ENCODE measurements at places on chromosomes 12 and 14. TPM values are rescaled to one million over a fixed set of nuclear protein-coding genes. Genes with fewer than 3 reads are reported as not detected.

Gene TAS2R42
- polyA plus RNA-seq: not detected

GRCh38 chr14:56659378-56659777, 79.8 kb downstream of the TMEM260 start:
- H3K4me1 ChIP-seq: peaks cover 3% of the 10 kb centered on the region
- no peak for DNase-seq
- no peak overlapping the region for H3K27ac ChIP-seq
- no peak overlapping the region for H3K4me3 ChIP-seq

GRCh38 chr14:71712478-71712877, 219.8 kb upstream of the RGS6 start:
- no peaks in the 10 kb centered on the region for H3K27me3 ChIP-seq
- no peaks in the 10 kb centered on the region for H3K4me1 ChIP-seq
- no peak overlapping the region for H3K27ac ChIP-seq
- no peak overlapping the region for H3K4me3 ChIP-seq
- DNase-seq: no peak

DNA sequence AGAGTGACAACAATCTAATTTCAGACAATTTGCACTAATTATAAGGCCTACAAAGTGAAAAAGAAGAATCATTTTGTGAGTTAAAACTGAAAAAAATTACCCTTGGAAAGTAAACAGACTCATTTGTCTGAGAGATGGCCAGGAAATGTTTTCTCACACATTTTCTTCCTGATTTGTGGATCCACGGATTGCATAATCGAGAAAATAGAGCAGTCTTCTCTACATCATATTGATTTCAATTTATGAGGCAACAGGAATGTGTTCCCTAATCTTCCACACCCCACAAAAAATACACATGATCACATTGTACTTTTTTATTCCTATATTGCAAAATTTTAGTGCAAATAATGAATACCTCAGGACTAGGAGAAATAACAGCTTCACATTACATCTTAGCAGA, 160.8 kb downstream of the CCER1 start:
- no peaks in the 10 kb centered on the region for H3K27me3 ChIP-seq
- no peaks in the 10 kb centered on the region for H3K36me3 ChIP-seq
- H3K4me1 ChIP-seq: no peaks in the 10 kb centered on the region
- H3K4me3 ChIP-seq: no peak overlapping the region
- DNase-seq: no peak

DNA sequence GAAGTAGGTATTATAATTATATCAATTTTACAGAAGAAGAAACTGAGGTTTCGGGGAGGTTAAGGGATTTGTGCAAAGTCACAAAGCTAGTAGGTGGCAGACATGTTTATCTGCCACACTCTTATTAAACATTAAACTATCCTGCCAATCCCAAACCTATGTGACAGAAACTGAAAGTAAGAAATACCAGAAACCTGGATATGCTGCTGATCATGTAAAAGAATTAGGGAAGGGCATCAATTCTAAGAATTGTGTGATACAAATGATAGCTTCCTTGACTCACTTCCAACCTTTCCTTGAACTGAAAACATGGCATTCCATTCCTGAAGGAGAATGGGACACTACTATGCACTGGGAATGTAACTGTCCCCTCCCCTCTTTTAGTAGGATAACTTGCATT, 16.9 kb downstream of the TAOK3 start:
- peaks cover 12% of the 10 kb centered on the region for H3K4me1 ChIP-seq
- no peak overlapping the region for H3K27ac ChIP-seq
- H3K27me3 ChIP-seq: no peaks in the 10 kb centered on the region
- DNase-seq: no peak
- no peaks in the 10 kb centered on the region for H3K36me3 ChIP-seq
- H3K4me3 ChIP-seq: no peak overlapping the region

Gene C1QL4
- polyA plus RNA-seq: not detected

GRCh38 chr14:23669441-23669840, 33.3 kb downstream of the DHRS2 start:
- DNase-seq: no peak
- H3K4me3 ChIP-seq: no peak overlapping the region
- H3K27ac ChIP-seq: no peak overlapping the region
- no peaks in the 10 kb centered on the region for H3K27me3 ChIP-seq
- H3K4me1 ChIP-seq: no peaks in the 10 kb centered on the region

DNA sequence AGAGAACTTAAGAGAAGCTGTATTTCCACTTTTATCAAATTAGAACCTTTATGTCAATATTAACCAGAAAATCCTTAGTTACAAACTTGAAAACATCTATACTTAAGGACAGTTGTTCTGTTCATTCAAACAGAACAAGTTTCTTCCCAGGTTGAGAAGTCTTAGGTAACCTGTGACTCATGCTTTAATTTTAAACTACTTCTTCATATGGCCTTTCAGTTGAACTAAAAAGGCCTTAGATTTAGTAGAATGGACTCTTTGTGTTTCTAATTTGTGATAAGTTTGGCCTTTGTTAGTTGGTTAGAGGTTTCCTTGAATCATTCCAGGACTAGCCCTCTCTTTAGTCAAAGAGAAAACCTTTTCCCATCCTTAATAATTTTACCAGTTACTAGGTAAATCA, 274.2 kb downstream of the FUT8 start:
- no peaks in the 10 kb centered on the region for H3K4me1 ChIP-seq
- H3K36me3 ChIP-seq: no peaks in the 10 kb centered on the region
- no peak overlapping the region for H3K27ac ChIP-seq
- no peak overlapping the region for H3K4me3 ChIP-seq
- DNase-seq: no peak
- no peaks in the 10 kb centered on the region for H3K27me3 ChIP-seq

GRCh38 chr12:12206776-12207388, 60.0 kb downstream of the LRP6 start:
- H3K27me3 ChIP-seq: no peaks in the 10 kb centered on the region
- no peak for DNase-seq
- H3K4me3 ChIP-seq: no peak overlapping the region
- no peaks in the 10 kb centered on the region for H3K36me3 ChIP-seq

- DNase-seq: peak; percentile 50
- no peak overlapping the region for H3K27ac ChIP-seq
- H3K27me3 ChIP-seq: no peaks in the 10 kb centered on the region
- no peaks in the 10 kb centered on the region for H3K4me1 ChIP-seq
- no peaks in the 10 kb centered on the region for H3K36me3 ChIP-seq
Observed at GRCh38 chr12:69642531-69642930, 31.8 kb upstream of the LRRC10 start.

GRCh38 chr12:26614011-26614616, 218.9 kb downstream of the ITPR2 start:
- H3K4me1 ChIP-seq: no peaks in the 10 kb centered on the region
- H3K4me3 ChIP-seq: no peak overlapping the region
- H3K36me3 ChIP-seq: no peaks in the 10 kb centered on the region
- H3K27me3 ChIP-seq: no peaks in the 10 kb centered on the region
- DNase-seq: no peak

- H3K27ac ChIP-seq: no peak overlapping the region
- no peaks in the 10 kb centered on the region for H3K36me3 ChIP-seq
- no peaks in the 10 kb centered on the region for H3K4me1 ChIP-seq
- H3K4me3 ChIP-seq: no peak overlapping the region
- no peaks in the 10 kb centered on the region for H3K27me3 ChIP-seq
Observed at GRCh38 chr14:41482861-41483260, 123.8 kb upstream of the LRFN5 start.

Gene MGST1
- 21.7 TPM for polyA plus RNA-seq

- peaks cover 7% of the 10 kb centered on the region for H3K4me1 ChIP-seq
- DNase-seq: peak; percentile 80
- peak overlapping the region; percentile 46 for H3K27ac ChIP-seq
- H3K36me3 ChIP-seq: no peaks in the 10 kb centered on the region
- H3K4me3 ChIP-seq: peak overlapping the region; percentile 52
Observed at GRCh38 chr14:100317912-100318808, 5.0 kb upstream of the SLC25A47 start.

- H3K27me3 ChIP-seq: peaks cover 4% of the 10 kb centered on the region
- no peak for DNase-seq
- no peak overlapping the region for H3K27ac ChIP-seq
- H3K4me3 ChIP-seq: no peak overlapping the region
Observed at GRCh38 chr14:96586921-96587822, 85.0 kb downstream of the PAPOLA start.

Gene KIF21A
- 33.2 TPM for polyA plus RNA-seq

Gene PNMA1
- 27.3 TPM for polyA plus RNA-seq

Gene LRP1
- polyA plus RNA-seq: 31.5 TPM

Gene LRR1
- polyA plus RNA-seq: 7.1 TPM

GRCh38 chr14:85291731-85292130, 238.2 kb upstream of the FLRT2 start:
- H3K4me1 ChIP-seq: no peaks in the 10 kb centered on the region
- no peak overlapping the region for H3K4me3 ChIP-seq
- no peaks in the 10 kb centered on the region for H3K27me3 ChIP-seq
- H3K36me3 ChIP-seq: no peaks in the 10 kb centered on the region
- no peak for DNase-seq
- H3K27ac ChIP-seq: no peak overlapping the region

Gene PRIMA1
- 27.5 TPM for polyA plus RNA-seq

Gene MIPOL1
- polyA plus RNA-seq: 0.99 TPM

Gene KCNA1
- not detected for polyA plus RNA-seq

DNA sequence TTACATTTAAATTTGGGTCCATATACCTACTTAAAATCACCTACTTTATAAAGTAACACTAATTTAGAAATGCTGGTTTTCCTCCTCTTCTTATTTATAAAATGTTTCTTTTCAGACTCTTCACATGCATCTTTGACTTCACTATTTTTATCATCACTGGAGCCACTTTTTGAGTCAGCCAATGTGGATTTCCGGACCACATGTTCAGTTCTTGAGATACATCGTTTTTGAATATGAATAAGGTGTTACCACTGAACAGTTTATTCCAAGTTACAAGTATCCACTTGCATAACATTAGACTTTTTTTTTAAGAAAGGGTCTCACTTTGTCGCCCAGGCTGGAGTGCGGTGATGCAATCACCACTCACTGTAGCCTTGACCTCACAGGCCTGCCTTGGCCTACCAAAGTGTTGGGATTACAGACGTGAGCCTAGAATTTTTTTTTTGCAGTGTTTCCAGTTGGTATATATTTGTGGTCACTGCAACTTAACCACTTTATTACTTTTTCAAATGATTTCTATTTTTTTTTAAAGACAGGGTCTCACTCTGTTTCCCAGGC, 5.7 kb downstream of the FNTB start:
- H3K36me3 ChIP-seq: no peaks in the 10 kb centered on the region
- no peaks in the 10 kb centered on the region for H3K27me3 ChIP-seq
- no peak overlapping the region for H3K27ac ChIP-seq
- no peak overlapping the region for H3K4me3 ChIP-seq

DNA sequence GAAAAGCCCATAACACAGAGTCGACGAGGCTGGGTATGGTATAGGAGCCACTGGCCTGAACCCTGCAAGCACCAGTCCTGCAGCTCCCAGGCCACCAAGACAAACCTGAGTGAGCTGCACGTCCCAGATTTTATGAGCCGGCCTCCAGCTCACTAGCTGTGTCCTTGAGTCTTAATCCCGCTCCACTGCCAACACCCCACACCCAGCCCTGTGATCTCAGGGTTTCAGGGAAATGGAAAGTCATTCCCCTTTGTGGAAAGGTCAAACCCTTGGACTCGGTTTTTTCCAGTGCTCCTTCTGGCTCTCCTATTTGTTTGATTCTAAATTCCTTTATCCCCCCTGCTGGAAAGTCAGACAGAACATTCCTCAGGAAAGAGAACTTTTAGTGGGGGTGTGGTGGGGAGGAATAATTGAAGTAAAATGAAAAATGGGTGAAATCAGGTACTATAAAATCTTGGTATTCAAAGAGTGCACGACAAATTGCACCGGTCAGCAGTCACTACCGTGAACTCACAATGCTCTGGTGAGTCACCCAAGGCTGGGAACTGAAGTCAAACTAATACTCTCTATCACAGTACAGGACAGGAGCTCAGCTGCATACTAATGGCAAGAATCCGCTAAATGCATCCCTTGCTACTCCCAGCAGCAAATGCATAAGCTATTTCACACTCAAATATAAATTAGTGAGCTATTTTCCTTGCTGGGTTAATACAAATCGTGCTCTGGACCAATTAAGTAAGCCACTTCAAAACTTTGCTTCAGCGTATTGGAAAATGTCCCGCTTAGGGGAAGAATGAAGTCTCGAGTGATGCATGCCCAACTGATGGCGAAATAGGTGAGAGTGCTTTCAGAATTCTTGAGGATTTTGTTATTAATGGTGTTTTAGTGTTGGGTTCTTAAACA, 9.0 kb downstream of the PITPNM2 start:
- peak; percentile 58 for DNase-seq
- H3K27ac ChIP-seq: peak overlapping the region; percentile 87
- no peaks in the 10 kb centered on the region for H3K27me3 ChIP-seq
- no peak overlapping the region for H3K4me3 ChIP-seq
- peaks cover 27% of the 10 kb centered on the region for H3K4me1 ChIP-seq

Gene ABHD12B
- polyA plus RNA-seq: not detected

DNA sequence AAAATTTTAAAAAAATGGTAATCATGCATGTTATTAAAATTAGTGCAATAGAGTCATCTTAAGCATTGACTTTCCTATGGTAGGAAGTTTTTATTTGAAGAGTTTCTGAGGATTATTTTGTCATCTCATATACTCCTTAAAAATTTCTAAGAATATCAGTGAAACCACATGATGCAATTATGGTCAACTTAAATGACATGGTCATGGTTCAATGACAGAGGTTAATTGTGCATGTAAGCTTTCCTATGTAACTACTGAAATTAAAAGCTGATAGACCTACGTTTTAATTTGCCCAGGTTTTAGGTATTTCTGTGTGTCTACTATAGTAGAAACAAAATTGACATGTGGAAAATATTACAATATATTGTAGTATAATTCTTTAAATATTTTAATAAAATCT, 21.0 kb upstream of the LMO3 start:
- H3K4me1 ChIP-seq: no peaks in the 10 kb centered on the region
- no peak for DNase-seq
- H3K4me3 ChIP-seq: no peak overlapping the region
- H3K27me3 ChIP-seq: no peaks in the 10 kb centered on the region

Gene NR1H4
- not detected for polyA plus RNA-seq

DNA sequence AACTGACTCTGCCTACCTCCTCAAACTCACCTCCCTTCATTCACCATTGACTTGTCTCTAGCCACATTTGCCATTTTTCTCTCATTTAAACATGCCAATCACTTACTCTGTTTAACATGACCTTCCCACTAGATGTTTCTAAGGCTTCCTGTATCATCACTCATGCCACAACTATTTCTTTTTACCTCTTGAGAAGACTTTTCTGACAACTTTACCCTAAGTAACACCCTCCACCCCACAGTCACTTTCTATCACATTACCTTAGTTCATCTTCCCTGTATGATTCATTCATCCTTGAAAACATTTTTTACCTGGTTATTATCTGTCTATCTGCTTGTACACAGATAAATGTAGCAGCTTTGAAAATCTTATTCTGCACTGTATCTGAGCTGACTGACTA, 19.4 kb downstream of the PLCZ1 start:
- no peak overlapping the region for H3K4me3 ChIP-seq
- no peak for DNase-seq
- H3K27me3 ChIP-seq: no peaks in the 10 kb centered on the region
- no peak overlapping the region for H3K27ac ChIP-seq
- H3K4me1 ChIP-seq: no peaks in the 10 kb centered on the region

- no peak overlapping the region for H3K27ac ChIP-seq
- DNase-seq: peak; percentile 42
- no peak overlapping the region for H3K4me3 ChIP-seq
- H3K27me3 ChIP-seq: no peaks in the 10 kb centered on the region
- peaks cover 83% of the 10 kb centered on the region for H3K36me3 ChIP-seq
Observed at GRCh38 chr14:103702497-103703432, 12.5 kb downstream of the XRCC3 start.

Gene GPR162
- 7.7 TPM for polyA plus RNA-seq

Gene PHETA1
- 29.5 TPM for polyA plus RNA-seq

Gene PRH2
- not detected for polyA plus RNA-seq

GRCh38 chr12:83046019-83046418, 359.3 kb downstream of the TMTC2 start:
- DNase-seq: no peak
- no peak overlapping the region for H3K27ac ChIP-seq
- no peaks in the 10 kb centered on the region for H3K4me1 ChIP-seq
- no peaks in the 10 kb centered on the region for H3K36me3 ChIP-seq
- no peaks in the 10 kb centered on the region for H3K27me3 ChIP-seq
- no peak overlapping the region for H3K4me3 ChIP-seq

Data from heart left ventricle (tissue), 16 donors.